ENCODE measurements at places on chromosomes 3 and 15.

- DNase-seq = no peak
Observed at GRCh38 chr15:101562428-101563059, 73.0 kb upstream of the PCSK6 start.

DNA sequence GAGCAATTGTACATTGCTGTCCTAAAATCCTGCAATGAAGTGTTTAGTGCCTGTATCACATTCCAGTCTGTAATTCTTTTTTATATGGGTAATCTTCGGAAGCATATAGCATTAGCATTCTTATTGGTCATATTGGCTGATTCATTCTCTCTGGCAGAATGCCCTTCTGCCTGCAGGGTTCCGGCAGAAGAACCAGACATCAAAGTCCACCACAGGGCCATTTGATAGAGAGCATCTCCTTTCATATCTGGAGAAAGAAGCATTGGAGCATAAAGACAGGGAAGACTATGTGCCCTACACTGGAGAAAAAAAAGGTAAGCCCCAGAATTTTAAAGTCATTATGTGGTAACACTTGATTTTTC lies 39.6 kb downstream of the TMOD3 start:
- DNase-seq = no peak

DNA sequence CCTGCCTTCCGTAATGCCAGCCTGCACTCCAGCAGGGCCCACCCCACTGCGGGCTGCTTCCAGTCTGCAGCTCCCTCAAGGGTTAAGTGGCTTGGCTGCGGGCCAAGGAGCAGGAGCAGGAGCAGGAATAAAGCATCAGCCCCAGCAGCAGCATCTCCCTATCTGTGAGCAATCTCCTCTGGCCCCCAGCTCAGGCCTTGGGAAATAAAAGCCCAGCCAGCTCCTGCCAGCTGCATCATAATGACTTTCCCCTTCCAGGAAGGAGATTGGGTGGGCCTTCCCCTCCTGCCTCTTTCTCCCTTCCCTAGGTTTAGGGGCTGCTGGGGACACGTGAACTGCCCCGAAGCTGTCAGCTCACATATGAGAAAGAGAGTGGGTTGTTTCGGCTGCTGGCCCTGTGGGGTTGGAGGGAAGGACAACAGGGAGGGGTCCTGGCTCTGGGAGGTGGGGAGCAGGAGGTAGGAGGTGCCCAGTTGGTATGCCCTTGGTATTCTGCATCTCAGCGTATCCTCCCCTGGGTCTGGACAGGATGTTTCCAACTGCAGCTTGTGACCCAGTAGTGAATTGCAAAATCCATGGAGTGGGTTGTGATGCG lies 34.6 kb upstream of the FGD5 start:
- no peak for DNase-seq

- no peak for DNase-seq
Observed at GRCh38 chr3:6448011-6448410, 412.9 kb upstream of the GRM7 start.

DNA sequence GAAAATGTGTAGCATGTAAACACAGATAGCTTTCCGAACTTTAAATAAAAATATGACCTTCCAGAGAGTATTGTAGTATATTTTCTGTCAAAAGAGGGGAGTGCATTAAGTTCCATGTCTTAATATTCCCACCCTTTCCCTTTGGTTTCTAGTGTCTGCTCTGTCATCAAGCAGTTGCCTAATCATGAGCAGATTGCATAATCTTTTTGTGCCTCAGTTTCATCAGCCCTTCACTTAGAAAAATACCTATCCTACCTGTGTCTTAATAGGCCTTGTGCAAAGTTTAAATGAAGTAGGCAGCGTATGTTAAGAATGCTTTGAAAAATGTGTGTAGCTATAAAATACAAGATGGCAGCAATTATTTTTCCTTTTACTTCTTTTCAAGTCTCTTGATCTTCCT lies 52.8 kb downstream of the CALML4 start:
- DNase-seq = no peak

DNA sequence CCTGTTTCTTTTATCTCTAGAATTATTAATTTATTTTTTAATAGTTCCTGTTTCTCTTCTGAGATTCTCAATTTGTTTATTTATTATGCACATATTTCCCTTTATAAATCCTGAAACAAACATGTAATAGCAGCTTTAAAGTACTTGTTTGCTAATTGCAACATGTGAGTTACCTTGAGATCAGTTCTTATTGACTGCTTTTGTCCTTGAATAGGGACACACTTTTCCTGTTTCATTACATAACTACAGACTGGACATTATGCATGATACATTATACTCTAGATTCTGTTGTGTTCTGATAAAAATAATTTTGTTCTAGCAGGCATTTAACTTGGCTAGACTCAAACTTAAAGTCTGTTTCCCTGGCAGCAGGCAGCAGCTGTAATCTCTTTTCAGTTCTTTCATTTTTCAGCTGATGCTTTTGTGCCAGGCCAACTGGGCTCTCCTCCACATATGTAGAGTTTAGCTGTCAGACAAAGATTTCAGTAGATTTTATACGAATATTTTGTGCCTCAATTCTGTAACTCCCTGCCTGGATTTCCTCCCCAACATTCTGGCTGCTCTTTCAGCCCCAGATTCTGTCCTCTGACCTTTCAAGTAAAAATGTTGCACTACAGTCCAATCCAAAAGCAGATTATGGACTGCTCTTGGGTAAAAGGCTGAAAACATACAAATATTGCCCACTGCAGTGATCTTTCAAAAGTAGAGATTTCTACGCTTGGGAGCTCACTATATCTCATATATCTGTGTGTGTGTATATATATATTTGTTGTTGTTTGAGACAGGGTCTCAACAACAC lies 41.9 kb downstream of the PCOLCE2 start:
- no peak for DNase-seq

DNA sequence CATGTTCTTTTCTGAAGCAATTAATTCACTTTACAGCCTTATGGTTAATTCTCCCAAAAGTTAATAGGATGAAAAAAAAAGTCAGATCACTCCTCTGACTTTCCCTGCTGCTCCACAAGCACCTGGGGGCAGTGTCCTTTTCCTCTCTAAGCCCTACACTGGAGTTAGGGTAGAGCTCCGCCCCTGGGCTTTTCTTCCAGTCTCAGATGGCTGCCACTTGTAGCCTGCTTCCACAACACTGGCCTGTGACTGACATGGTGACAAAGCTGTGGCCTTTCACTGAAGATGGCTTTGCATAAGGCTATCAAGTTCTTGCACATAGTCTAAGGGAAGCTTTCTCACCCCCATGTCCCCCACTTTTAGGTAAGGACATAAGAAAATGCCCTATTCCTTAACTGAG lies 1.3 kb upstream of the MON1A start:
- DNase-seq = no peak

- DNase-seq = no peak
Observed at GRCh38 chr15:58698887-58699641, 50.4 kb downstream of the ADAM10 start.

DNA sequence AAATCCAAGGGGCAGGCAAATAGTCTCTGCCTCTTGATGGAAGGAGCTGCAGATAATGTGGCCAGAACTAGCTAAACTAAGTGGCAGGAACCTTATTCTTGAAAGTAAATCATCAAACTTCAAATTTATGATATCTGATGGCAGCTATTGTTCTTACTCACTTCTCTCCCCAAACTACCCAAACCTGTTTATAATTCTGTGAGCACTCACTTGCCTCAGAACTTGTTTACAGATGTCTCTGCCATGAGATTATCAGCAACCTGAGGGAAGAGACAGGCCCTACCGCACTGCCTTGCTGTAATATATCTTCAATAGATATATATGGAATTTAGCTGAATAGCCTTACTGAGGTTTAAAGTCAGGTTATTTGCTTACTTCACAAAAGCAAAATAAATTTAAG lies 2.2 kb upstream of the B3GALNT1 start:
- no peak for DNase-seq

GRCh38 chr15:76253691-76254473 lies 57.4 kb downstream of the ETFA start:
- DNase-seq = no peak

DNA sequence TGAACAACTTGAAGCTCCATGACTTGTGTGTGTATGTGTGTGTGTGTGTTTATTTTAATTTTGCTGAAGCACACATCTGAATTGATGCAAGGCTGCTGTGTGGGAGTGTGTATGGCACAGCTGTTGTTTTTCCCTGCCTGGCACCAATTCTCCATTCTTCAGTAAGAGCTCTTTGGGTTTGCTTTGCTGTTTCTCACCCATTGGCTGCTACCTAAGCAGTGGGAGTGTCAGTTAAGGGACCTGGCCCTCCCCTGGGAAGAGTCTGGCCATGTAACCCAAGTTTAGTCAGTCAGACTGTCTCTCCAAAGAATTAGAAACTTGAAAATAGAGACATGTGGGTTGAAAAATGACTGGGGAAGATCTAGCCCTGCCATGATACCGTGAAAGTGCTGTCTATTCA lies 126.2 kb upstream of the SYNPR start:
- no peak for DNase-seq

- DNase-seq = no peak
Observed at GRCh38 chr3:195548501-195548900, 5.4 kb upstream of the PPP1R2 start.

DNA sequence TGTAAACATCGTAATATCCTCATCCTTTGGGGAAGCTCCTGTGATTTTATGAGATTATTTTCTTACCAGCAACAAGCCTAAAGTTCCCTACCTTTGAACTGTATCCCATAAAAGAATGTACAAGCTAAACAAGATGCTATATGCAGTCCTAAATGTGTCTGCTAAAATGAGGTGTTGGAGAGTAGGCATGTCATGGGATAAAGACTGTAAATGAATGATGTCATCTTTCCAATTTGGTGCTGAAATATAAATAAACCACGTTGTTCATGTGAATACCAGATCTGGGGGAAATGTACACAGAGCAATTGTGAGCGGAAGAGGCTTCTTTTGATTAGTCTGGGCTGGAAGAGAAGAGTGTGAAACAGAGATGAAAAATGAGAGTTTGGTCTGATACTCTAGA lies 214.9 kb upstream of the WNT5A start:
- no peak for DNase-seq
